Activated naive CD4-positive, alpha-beta T cell treated with anti-CD3 and anti-CD28 coated beads, Interleukin-2, amount 10 ng/mL, durations not matched to agents 7 days and 5 days (primary cell): ENCODE measurements at places on chromosomes 16 and 17.

- no peak for DNase-seq
These were observed 12.1 kb downstream of the CA5A start for GRCh38 chr16:87924041-87924810.

DNA sequence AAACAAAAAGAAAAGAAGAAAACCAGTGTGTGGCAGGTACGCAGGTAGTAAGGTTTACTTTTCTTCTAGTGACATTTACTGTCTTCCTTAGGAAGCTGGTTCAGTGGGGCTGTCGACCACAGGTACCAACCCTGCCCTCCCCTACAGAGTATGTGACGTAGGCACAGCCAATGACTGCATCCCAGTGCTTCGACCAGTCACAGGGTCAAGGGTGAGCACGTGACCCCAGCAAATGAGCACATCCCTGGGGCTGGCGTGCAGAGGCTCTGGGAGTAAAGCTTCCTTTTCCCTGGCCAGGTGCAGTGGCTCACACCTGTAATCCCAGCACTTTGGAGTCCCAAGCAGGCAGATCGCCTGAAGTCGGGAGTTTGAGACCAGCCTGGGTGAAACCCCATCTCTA lies 38.9 kb upstream of the PLCG2 start:
- DNase-seq: no peak

- peak; percentile 69 for DNase-seq
These were observed 82.0 kb upstream of the PLCG2 start for GRCh38 chr16:81696961-81697615.

GRCh38 chr17:81710514-81711308 lies 1.4 kb upstream of the SLC25A10 start:
- peak; percentile 46 for DNase-seq

GRCh38 chr16:29139261-29139802 lies 154.5 kb downstream of the LAT start:
- no peak for DNase-seq

DNA sequence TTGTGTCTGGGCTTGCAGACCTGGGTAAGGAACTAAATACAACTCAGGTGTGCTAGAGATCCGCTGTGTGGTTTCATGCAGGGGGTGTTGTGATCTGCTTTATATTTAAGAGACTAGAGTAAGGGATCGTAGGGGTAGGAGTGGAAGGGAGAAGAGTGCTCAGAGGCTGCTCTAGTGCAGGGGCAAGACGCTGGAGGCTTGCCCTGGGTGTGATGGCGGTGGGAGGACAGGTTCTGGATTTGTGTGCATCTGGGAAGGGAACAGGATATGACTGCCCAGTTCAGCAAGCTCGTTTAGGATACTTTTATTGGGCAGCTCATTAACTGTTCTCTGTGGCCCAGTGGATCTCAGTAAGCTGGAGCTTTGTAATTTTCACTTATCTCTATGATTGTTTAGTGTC lies 47.6 kb downstream of the RPTOR start:
- no peak for DNase-seq

- DNase-seq: peak; percentile 18
These were observed 123.7 kb downstream of the METRNL start for GRCh38 chr17:83203073-83203471.

DNA sequence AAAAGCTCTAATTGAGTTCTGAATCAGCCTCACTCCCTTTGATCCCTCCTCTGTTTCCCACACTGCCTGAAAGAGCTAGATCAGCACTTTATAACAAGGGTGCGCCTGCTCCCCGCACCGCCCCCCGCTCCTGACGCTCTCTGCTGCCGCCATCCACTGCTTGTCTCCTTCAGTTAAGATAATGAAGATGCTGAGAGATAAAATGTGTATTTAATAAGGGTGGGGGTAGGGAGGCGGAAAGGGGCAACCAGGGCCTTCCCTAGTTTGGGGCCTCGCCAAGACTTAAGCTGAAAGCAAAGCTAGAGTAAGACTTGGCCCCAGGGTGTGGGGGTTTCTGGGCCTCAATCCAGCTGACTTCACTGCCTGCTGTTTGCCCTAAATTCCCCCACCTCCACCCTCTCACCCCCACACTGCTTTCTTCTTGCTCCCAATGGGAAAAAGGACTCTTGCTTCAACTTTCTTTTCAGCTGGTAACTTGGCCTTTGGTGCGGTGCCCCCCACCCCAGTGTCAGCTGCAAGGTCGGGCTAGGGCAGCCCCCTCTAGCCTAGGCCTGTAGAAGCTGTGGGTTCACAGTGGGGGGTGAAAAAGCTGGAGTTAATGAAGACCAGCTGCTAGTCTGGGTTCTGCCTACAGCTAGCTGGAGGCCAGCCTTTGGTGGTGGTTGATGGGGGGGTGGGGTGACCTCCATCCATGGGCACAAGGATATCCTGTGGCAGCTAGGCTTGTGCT lies 1.8 kb upstream of the RARA start:
- peak; percentile 31 for DNase-seq

GRCh38 chr16:14193316-14193871 lies 122.3 kb downstream of the MRTFB start:
- peak; percentile 69 for DNase-seq

DNA sequence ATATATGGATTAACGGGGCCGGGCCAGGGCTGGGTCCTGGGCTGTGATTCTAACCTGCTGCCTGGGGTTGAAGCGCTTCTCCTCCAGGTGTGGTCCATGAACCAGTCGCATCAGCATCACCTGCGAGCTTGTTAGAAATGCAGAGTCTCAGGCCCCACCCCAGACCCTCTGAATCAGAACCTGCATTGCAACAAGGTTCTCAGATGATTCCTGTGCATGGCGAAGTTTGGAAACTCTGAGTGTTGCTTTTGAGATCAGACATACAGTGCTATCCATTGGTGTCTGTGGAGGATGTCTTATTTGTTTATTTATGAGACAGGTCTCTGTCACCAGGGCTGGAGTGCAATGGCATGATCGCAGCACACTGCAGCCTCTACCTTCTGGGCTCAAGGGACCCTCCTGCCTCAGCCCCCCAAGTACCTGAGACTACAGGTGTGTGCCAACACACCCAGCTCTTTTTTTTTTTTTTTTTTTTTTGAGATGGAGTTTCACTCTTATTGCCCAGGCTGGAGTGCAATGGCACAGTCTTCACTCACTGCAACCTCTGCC lies 99.8 kb downstream of the PITPNC1 start:
- DNase-seq: no peak

GRCh38 chr17:1040216-1040600 lies 43.3 kb downstream of the TIMM22 start:
- DNase-seq: no peak

DNA sequence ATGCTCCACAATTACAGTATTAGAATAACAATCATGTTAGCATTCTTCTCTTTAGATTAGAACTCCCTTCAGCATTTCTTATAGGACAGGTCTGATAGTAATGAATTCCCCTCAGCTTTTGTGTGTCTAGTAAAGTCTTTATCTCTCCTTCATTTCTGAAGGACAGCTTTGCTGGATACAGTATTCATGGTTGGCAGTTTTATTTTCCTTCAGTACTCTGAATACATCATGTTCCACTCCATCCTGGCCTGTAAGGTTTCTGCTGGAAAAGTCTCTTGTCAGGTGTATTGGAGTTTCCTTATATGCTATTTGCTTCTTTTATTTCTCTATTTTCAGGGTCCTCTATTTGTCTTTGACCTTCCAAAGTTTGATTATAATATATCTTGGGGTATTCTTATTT lies 4.0 kb upstream of the ABCA10 start:
- DNase-seq: no peak

DNA sequence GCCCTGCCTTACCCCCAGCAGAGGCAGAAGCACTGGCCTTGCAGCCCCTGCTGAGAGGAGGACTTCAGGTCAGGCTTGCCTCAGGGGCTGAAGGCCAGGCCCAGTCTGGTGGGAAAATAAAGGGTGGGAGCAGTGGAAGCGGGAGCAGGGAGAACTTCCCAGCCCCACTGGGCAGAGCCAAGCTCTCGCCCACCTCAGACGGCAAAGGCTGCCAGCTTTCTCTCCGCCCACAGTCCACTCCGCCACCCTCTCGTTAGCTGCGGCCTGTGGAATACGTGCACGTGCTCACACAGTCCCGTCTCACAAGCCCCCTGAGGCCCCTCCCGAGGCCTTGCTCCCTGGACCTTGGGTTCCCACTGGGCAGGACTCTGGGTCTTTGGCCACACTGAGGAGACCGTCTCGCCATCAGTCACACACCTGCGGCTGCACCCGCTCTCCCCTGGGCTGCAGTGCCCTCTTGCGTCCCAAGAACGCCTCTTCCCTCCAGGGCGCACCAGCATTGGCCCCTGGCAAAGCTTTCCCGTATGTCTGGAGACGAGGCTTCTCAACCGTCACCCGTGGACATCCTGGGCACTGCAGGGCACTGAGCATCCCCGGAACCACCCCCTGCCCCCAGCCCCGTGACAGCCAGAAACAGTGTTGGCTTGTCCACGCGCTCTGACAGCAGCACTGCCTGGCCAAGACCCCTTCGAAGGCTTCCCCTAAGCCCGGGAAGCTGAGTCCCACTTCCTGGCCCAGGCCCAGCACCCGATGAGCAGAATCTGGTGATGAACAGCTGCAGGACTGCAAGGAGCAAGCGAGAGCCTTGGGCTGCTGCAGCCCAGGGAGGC lies 8.3 kb downstream of the MRPL28 start:
- peak; percentile 87 for DNase-seq
